Activated naive CD4-positive, alpha-beta T cell treated with anti-CD3 and anti-CD28 coated beads, Interleukin-2, amount 50 U/mL, for 16 hours (primary cell): ENCODE measurements at places on chromosomes 5 and 9.
A peak's percentile ranks its signal among the peaks of the same experiment; 100 is the strongest.

DNA sequence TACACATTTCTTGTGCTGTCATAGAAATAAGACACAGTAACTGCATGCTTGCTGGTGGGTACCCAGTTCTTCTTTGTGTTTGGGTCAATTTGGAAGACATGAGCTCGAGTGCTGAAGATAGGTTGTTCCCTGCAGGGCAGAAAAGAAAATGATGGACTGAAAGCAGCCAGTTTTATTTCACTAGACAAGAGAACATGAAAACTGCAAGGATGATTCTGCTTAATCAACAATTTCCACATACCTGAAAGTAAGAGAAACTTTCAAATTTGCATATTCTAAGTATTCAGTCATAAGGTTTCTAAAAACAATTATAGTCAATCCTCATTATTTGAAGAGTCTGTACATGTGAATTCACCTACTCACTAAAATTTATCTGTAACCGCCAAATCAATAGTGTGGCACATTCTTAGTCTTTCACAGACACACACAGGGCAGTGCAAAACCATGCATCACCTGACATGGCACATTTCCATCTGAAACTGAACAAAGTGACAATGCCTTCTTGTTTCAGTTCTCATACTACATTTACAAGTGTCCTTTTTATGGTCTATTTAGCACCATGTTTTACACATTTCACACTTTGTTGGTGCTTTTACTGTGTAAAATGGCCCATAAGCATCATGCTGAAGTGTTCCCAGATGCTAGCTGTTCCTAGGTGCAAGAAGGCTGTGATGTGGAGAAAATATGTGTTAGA is 56.9 kb downstream of the HOMER1 start:
- DNase-seq = no peak

DNA sequence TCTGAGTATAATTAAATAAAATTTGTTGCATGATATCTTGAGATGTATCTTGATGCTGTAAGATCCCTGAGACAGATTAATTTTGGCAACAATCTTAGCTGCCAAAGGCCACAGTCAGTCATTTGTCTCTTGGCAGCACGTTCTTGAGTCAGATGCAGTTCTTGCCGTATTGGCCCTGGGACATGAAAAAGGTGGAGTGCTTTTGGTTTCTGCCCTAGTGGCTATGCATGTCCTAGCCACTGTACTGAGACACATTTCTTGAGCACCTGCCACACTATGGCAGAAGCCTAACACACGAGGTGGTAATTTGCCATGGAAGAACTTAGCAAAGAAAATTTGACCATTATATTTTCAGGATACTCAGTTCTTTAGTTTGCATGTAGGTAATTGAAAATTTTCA is 45.0 kb upstream of the PHF2 start:
- DNase-seq = no peak

DNA sequence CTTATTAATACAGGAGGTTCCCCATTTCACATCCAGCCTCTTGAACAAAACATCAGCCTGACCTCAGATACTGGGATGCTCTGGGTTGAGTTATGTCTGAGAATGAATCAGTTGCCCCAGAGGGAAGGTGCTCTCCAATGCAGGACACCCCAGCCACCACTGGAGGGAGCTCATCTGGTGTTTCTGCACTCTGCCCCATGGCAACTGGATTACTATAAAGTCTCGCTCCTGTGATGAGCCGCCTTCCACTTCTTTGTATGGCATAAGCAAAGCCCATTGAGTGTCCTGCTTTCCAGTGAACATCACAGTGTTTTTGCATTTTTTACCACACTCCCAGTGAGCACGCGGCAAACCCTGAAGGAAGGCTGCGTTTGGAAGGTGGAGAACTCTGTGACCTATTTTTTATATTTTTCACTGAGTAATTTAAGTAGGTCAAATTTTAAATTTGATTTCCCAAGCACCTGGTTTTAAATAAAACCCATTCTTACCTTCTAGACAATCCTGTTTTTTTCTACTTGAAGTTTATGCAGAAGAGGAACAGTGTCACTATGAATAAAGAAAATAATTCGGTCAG is 176.9 kb upstream of the WWC1 start:
- no peak for DNase-seq

DNA sequence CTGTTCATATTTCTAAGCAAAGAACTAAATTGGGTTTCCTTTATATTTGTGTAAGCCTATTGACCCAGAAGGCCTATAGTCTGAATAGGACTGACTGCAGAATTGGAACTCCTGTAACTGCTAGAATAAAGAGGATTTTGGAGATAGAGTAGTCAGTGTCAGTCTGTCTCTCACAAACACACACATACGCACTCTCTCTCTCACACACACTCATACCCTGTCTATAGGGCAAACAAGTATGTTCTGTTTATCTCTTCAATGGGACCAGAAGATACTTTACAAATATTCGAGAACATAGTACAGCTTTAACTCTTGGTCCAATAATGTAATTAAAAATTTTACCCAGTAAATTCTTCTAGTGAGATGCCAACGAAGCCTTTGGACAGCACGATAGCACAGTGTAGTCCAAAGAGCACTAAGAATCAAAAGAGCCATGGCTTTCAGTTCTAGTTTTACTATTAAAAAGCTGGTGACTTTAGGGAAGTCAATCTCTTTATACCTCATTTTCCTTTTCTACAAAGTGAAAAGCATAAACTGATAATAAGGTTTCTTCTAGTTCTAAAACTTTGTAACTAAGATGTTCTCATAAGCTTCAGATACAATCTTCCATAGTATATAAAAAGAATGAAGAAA is 19.3 kb downstream of the ABHD17B start:
- DNase-seq = no peak

GRCh38 chr5:172837640-172838039 is 3.6 kb downstream of the ERGIC1 start:
- DNase-seq = peak; percentile 24

DNA sequence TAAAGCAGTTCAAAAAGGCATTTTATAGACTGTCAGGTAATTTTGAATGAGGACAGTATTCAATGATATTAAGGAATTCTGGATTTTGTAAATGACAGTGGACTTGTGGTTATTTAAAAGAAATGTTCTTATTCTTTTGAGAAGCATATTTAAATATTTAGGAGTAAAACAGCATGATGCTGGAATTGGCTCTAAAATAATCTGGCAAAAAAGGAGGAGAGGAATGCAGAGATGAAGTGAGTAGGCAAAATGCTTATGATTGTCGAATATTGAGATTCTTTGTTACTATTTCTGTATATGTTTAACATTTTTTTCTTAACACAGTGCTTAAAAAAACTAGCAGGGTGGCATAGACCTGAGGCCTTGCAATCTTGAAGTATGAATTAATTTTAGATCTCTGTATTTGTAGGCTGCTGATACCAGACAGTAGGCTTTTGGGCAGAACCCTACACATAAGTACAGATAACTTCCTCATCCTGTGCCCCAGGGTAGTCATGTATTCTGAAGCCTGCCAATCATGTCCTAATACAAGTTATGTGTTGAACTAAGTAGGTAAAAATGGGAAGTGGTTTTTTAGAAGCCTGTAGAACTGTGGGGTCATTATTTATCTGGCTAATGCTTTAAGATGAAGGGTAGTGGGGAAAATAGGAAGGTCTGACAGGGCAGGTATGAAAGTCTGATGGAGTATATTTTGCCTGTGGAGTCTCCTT is 9.4 kb downstream of the CD180 start:
- DNase-seq = no peak

- no peak for DNase-seq
These were observed 915.7 kb downstream of the EFNA5 start for GRCh38 chr5:106755066-106755465.

- no peak for DNase-seq
These were observed 53.5 kb downstream of the TLR4 start for GRCh38 chr9:117757561-117758190.

DNA sequence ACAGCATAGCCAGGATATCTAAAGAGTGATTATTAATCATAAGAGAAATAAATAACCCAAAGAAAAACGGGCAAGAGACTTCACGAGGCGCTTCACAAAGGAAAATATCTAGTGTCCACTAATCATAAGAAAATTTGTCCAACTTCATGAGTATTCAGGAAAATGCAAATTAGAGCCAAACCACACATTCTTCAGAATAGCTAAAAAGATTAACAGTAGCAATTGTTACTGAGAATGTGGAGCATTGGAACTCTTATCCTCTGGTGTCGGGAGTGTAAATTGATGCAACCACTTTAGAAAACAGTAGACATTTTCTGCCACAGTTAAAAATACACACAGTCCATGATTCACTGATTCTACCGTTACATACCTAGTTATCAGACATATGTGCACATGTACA is 145.7 kb downstream of the CWC27 start:
- no peak for DNase-seq

GRCh38 chr5:160266044-160266443 is 36.7 kb downstream of the FABP6 start:
- no peak for DNase-seq

DNA sequence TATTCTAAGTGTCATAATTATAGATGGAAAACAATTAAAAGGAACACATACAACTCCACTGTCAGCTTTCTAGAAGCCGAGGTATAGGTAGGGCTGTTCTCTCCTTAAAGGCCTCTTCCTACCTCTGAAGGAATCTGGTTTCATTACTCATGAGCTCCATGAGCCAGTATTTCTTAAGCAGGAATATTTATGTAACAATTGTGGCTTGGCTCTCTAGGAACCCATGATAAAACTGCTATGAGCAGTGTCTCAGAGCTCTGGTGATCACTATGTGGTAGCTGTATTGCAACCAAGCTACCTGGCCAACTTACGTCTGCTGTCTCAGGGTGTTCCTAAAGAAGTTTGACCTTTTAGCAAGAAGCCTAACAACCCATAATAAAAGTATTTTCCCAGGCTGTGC is 157.7 kb downstream of the CEP120 start:
- no peak for DNase-seq

DNA sequence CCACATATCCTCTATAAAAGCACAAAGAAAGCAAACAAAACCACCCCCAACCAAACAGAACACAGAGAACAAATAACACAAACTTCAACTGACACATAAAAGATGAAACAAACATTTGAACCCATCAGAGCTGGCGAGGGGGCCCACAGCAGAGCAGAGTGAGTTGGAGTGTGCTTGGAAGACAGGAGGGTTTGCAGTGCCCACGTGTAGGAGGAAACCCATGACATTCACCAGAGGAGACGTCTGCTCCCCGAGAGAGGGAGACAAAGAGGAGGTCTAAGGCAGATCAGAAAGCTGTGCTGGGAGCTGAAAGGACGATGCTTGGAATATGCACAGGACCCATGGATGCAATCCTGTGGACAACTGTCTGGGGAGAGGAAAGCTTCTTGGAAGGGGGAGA is 27.0 kb downstream of the MRPL36 start:
- no peak for DNase-seq

DNA sequence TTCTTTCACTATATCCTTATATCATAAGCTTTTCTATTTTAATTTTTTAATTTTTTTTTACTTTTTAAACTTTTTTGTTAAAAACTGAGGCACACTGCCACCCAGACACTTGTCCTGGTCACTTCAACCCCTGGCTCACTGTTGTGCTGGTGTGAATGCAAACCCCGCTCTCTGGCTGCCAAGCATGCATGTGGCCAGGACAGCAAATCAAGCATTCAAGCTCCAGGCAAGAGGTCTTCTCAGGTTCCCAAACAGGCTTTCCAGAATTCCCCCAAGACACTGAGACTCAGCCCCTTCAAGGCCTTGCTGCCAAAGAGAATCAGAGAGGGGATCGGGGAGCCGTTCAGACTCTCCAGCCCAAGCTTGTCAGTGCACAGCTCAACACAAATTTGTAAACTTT is 139.9 kb downstream of the FANCC start:
- no peak for DNase-seq

DNA sequence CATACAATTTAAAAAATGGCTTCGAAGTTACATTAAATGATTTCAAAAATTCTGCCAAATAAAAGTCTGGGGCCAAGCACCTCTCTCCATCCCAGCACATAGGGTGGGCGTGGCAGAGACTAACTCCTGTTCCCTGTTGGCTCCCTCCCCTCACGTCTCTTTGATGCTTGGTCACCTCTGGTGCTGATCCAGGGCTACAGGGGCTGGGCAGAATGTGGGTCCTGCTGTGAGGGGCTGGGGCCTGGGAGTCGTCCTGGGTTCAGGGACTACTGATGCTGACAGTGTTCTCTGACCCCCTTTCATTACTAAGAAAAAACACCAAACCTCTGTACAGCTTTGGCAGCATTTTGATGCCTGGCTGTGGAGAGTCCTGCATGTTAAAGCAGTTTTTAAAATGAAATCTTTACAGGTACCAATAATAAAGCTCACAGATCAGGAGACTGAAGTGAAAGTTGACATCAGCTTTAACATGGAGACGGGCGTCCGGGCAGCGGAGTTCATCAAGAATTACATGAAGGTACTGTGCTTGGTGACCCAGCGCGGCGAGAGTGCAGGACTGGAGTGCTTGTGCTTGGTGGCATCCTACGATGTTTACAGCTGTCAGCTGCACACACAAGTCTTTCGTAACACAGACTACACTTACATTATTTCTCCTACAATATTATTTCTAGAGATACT is 29.0 kb downstream of the TENT4A start:
- no peak for DNase-seq

GRCh38 chr5:144503123-144503522 is 332.4 kb downstream of the KCTD16 start:
- DNase-seq = no peak

DNA sequence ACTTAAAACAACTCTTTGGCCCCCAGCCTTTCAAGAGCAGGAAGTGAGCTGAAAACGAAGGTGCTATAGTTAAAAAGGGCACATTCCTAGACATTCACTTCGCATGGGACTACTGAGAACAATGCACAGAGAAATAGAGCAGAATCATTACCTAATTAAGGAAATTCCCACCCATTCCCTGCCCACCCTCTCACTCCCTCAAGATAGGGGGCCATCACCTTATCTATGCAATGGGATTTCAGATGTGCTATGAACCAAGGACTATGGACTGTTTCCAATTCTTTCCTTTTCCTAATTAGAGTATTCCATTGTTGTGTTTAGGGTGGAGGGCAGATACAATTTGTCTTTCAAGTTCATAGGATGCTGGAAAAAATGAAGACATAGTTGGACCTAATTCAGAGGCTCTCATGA is 476.8 kb downstream of the CETN3 start:
- DNase-seq = no peak

- DNase-seq = no peak
These were observed 28.6 kb upstream of the SELENOP start for GRCh38 chr5:42840269-42840668.

DNA sequence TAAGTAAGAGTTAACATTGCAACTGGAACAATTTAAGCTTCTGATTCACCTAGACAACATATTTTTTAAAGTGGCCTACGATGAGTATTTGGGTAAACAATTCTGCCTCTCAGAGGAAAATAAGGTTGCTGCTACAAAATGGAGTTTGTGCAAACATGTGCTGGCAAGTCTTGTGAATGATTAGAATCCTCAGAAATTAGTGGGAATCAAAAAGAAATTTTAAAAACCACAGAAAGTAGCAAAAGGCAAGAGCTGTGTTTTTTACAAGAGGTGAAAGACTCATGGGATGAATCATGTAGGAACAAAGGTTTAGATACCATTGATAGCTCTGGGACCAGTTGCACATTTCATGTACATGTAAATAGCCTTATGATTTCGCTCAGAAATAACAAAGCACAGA is 561.6 kb downstream of the TAF11L14 start:
- no peak for DNase-seq
